ENCODE measurements at places on chromosomes 16 and 17.

DNA sequence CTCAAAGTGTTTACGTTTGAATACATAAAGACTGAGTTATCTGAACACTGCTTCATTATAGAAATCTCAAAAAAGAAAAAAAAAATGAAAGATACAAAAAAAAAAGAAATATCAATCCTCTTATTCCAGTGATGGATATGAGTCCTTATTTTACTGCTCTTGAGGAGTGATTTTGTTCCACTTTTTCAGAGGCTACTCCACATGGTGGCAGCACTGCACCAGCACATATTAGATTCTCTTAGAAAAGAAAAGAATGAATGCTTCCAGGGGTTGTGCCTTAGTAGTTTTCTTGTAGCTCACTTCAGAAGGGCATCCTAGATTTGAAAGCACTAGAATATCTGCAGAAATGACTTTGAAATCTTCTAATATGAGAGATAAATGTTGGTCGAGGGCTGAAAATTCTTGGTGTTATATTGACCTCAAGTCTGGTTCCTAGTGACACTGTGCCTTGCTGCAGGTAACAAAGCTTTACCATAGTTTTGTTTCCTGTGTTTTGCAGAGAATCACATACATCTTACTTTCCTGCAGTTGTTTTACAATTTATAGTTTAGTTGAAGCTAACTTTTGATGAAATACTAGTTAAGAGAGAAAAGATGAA, 25.9 kb downstream of the AP2B1 start:
- no peak for DNase-seq

DNA sequence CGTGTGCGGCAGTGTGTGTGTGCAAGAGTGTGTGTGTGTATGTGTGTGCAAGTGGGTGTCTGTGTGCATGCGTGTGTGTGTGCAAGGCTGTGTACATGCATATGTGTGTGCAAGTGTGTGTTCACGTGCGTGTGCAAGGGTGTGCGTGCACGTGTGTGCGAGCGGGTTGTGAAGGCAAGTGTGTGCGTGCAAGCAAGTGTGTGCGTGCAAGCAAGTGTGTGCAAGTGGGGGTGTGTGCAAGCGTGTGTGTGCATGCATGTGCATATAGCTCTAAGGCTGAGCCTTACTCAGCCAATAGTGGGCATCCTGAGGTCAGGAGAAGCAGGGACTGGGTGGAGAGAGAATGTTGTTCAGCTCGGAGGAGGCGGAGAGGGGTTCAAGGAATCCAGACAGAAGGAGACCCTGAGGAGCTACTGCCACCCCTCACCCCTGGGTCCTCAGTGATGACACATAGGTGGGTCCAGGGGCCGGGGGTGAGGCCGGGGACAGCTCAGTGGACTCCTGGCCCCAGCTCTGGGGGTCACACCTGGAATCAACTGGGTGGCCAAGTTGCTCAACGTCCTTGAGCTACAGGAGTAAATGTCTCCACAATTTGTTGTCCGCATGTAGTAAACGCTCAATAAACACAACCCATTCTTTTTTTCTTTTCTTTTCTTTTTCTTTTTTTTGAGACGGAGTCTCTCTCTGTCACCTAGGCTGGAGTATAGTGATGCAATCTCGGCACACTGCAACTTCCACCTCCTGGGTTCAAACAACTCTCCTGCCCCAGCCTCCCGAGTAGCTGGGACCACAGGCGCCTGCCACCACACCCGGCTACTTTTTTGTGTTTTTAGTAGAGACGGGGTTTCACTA, 1.8 kb downstream of the PRR29 start:
- no peak for DNase-seq

DNA sequence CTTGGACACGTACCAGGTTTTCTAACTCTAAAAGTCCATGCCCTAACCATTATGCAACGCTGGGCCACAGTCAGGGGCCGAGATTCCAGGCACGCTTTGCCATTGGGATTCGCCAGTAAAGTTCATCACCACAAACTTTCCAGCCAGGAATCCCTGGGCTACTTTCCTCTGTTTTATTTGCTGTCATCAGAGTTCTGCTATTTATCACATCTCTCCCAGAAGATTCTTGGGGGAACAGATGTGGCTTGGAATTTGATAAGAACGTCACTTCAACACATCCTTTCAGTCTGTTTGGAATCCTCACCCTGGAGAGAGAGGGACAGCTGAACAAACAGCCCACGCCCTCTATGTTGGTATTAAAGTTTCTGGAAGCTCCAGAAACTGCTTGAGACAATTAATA, 109.6 kb upstream of the CACNG3 start:
- DNase-seq: no peak

- DNase-seq: no peak
These were observed 1.0 kb downstream of the ST3GAL2 start for GRCh38 chr16:70437582-70438557.

DNA sequence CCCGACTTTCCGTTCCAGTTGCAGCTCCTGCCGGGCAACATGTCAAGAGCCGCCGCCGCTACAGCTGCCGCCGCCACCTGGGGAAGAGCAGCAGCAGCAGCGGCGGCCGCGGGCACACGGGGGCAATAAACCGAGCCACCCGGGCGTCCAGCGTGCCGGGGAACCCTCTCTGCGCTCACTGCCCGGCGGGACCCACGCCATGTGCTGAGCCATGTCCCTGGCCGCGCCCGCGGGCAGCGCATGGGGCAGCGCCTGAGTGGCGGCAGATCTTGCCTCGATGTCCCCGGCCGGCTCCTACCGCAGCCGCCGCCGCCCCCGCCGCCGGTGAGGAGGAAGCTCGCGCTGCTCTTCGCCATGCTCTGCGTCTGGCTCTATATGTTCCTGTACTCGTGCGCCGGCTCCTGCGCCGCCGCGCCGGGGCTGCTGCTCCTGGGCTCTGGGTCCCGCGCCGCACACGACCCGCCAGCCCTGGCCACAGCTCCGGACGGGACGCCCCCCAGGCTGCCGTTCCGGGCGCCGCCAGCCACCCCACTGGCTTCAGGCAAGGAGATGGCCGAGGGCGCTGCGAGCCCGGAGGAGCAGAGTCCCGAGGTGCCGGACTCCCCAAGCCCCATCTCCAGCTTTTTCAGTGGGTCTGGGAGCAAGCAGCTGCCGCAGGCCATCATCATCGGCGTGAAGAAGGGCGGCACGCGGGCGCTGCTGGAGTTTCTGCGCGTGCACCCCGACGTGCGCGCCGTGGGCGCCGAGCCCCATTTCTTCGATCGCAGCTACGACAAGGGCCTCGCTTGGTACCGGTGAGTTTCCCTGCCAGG, 604 bp downstream of the HS3ST3B1 start:
- DNase-seq: no peak

GRCh38 chr16:50498431-50499155, 49.6 kb upstream of the NKD1 start:
- no peak for DNase-seq

DNA sequence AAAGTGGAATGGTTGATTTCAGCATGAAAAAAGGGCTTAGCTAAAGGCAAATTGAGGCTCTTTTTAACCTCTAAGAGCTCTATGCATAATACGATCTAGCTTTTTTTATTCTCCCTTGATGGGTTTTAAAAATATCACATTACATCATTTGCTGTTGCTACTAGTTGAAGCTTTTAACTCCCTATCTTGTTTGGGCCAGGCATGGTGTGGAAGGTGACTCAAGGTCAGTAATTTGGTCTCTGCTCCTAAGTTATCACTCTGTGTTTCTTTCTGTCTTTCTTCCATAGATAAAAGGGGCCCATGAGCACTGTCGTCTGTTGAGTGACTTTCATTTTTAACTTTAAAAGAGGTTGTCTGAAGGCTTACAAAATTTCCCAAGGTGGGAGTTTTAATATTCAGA, 58.1 kb upstream of the GOT2 start:
- no peak for DNase-seq

DNA sequence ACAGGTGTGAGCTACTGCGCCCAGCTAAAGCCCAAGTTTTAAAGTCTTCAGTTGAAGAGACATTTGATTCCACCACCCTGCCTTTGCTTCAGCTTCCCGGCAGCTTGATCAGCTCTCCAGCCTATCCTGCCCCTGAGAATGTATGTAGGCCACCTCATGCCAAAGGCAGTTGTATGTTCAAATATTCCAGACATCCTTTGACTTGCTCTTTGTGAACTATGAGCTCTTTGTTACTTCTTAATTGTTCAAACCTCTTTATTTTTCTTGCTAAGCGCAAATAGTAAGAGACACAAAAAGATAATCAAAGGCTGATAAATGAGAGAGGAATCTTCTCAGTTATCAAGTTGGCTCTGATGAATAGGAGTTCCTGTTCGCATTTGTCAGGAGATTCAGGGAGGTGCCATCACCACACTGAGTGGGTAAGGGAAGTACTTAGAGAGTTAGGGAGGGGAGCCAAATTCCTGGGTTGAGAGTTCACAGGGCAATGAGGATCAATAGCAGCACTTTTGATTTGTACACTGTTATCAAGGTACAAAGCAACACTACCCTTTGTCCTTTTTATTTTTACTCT, 32.0 kb upstream of the SUPT4H1 start:
- no peak for DNase-seq

DNA sequence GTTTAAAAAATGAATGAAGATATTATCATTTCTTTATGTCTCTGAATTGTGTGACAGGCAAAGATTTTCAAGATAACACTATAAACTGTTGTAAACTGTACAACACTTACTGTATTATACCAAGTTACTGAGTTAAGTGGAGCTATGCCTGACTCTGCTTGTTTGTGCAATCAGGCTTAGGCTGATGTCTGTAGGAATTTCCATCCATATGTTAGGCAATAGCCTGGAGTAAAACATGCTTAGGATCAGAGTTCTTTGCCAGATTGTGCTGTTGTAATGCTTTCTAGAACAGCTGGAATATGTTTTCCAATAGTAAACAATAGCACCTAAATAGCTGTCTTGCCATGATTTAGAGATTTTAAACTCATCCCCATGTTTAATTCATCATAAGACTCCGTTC, 1496.7 kb downstream of the CDH11 start:
- no peak for DNase-seq

- no peak for DNase-seq
These were observed 83.7 kb downstream of the LMF1 start for GRCh38 chr16:886802-887731.

DNA sequence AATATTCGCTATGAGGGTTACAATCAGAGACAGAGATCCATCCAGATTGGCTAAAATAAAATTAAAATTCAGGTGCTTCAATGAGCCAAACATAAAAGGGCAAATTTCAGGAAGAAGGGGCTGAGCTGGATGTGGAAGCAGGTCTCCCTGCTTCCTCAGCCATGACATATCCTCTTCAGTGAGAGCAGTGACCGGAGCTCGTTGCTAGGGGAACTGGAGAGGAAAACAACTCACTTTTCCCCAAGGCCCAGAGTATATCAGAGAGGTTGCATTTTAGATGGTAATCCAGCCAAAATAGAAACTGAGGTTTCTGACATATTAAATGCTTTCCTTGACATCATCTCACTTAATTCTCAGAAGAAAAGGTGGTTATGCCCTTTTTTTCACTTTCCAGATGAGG, 503.5 kb downstream of the HS3ST4 start:
- DNase-seq: no peak

DNA sequence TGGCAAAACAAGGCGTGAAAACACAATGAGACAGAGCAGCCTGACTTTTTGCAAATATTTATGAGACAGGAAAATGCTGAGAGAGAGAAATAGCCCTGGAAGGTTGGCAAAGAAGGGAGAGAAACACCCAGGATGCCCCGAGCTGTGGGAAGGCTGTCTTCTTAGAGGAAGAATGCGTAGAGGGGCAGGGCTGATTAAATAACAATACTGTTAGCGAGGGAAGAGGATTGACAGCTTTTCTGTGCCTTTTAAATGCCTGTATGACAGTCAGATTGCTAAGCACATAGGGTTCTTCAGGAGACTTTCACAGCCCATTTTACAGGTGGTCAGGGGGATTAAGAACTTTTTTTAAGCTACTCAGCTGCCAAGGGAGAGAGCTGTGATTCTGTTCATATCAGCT, 219.2 kb downstream of the SHISA9 start:
- no peak for DNase-seq

GRCh38 chr16:71564335-71564967, 12.4 kb downstream of the TAT start:
- DNase-seq: no peak

DNA sequence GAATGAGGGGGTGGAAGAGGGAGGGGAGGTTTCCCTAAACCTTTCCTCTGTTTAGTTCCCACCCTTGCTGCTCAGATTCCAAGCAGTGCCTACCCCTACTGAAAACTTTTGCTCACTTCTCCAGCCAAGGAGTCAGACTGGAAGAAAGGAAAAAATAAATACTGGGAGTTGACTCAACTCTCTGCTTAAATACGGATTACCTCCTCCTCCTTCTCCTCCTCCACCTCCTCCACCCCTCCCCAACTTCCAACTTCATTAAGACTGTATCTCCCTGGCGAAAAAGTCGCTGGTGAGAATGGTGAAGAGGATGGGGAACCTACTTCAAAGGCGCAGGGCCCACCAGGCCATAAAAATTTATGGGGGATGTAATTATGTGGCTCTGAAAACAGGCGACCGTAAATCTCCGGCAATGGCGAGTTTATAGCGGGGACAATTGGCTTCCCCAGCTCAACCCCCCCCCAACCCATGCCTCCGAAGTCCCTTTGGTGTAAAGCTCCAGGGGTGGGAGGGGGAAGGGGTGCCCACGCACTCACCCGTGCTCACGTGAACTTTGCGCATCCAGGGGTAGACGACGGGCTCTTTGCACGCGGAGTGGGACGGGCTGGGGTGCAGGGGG, 712 bp downstream of the HOXB4 start:
- no peak for DNase-seq

- DNase-seq: peak; percentile 13
These were observed 82.0 kb upstream of the PLCG2 start for GRCh38 chr16:81696961-81697615.

GRCh38 chr17:27603880-27604794, 26.9 kb upstream of the LGALS9 start:
- no peak for DNase-seq

DNA sequence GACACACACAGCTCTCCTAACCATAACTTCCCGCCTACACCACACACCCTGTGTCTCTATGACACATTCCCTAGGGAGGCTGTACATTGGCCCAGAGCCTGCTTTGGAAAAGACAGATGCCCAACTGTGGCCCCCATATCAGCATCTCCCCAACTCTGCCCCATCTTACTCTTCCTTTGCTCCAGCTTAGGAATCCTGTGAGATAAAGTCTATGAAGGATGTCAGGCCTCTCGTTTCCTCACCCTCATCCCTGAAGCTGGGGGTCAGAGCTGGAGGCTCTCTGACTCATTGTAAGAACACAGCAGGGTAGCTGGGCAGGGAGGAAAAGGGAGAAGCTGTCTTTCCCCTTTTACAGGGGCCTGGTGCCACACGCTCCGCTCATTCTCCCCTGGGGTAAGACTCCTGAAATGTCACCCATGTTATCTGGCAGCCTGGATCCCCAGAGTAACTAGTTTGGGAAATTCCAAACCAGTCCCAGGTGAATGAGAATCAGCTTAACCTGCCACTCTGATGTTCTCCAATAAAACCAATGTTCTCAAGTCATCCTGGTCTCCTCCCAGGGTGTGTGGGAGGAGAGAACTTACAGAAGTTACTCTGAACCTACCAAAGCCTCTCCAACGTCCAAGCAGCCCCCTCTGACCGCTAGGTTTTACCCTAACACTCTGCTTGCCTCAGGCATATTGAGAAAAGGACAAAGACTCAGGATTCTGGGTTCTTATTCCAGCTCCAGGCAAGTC, 2.8 kb downstream of the RAPGEFL1 start:
- DNase-seq: no peak

GRCh38 chr16:49658531-49658930, 197.4 kb downstream of the ZNF423 start:
- DNase-seq: no peak

- no peak for DNase-seq
These were observed 44.8 kb downstream of the ERN1 start for GRCh38 chr17:64084940-64085649.

- DNase-seq: no peak
These were observed 26.8 kb upstream of the FBXO47 start for GRCh38 chr17:38994026-38994425.
